Stimulated activated CD4-positive, alpha-beta T cell treated with anti-CD3 and anti-CD28 coated beads, Interleukin-12 subunit alpha, Interleukin-12 subunit beta, amount 100 ng/mL, for 48 hours (primary cell): ENCODE measurements at places on chromosomes 13 and 19.

GRCh38 chr19:40282920-40283319 is 2.2 kb downstream of the AKT2 start:
- no peak for DNase-seq

DNA sequence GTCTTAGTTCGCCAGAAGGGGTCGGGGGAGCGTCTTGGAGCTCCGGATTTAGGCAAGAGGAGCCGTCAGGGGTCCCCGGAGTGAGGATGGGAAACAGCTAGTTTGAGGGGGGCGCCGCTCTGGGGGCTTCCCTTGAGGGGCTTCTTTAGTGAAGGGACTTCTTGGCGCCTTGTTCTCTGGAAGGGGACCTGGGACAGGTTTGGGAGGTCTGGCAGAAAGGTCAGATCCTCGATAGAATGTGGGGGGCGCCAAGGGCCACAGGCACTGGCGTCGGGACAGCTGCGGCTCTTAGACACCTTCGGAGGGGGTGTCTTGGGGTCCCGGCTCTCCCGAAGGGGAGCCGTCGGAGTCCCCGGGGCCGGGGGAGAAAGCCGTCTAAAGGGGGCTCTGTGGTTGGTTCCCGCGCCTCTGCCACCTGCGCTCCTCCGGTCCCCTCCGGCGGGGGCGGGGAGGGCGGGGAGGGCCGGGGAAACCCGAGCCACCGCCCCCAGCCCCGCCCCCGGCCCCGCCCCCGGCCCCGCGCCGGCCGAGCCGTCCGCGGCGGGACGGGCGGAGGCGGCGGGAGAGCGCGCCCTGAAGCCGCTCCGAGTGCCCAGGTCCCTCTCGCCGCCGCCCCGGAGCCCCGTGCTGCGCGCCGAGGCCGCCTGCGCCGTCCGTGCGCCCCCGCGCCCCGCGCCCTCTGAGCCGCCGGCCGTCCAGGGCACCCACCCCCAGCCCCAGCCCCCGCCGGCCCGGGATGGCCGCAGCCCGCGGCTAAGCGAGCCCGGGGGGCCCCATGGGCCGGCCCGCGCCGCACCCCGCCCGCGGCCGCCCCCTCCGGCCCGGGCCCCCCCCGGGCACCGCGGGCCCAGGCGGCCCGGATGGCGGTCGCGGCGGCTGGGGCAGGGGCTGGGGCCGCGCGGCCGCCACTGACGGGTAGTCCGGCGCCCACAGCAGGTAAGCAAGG is at the start of gene NRTN:
NRTN (plus strand) TSS at position 552 of the 946 bp plus-strand sequence. CDS start 19,099 bp downstream, outside the sequence.
- DNase-seq = no peak

DNA sequence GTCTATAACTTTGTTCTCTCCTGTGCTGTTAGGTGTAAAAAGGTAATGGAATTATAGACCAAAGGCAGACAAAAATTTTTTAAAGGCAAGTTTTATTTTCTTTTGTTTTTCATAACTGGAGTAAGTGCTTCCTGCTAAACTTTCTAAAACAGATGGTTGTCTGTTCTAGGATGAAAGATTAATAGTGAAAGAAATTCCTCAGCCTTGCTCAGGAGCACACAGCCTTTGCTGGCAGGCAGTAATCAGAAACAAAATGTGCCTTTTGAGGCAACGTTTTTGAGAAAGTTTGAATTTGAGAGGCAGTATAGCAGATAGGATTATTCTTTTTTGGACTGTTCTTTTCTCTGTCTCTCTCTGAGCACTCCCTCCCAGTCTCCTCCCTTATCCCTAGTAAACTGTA is 2749.5 kb downstream of the PCDH9 start:
- DNase-seq = no peak

DNA sequence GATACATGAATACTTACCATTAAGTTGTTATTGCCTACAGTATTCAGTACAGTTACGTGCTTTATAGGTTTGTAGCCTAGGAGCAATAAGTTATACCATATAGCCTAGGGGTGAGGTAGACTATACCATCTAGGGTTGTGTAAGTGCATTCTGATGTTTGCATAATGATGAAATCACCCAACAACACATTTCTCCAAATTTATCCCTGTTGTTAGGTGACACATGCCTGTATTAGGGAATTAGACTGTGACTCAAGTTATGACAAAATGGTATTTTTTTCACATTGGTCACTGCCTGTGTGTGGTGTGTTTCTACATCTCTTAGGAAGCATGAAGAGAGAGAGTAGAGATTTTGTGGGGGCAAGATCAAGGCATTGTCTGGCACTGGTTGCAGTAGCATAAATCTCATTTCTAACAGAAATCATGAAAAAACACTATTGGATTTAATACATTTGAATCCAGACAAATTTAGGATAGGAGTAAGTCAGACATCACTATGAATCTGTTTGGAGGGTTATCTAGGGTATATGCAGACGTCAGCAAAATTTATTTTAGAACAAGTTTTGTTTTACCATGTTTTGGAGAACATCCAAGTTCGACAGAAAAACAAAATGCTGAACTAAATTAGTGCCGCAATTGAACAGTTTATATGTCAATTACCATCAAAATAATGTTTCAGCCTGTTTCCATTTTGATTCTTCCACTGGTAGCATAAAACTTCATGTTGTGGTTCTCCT is 332.1 kb downstream of the LMO7 start:
- DNase-seq = no peak

DNA sequence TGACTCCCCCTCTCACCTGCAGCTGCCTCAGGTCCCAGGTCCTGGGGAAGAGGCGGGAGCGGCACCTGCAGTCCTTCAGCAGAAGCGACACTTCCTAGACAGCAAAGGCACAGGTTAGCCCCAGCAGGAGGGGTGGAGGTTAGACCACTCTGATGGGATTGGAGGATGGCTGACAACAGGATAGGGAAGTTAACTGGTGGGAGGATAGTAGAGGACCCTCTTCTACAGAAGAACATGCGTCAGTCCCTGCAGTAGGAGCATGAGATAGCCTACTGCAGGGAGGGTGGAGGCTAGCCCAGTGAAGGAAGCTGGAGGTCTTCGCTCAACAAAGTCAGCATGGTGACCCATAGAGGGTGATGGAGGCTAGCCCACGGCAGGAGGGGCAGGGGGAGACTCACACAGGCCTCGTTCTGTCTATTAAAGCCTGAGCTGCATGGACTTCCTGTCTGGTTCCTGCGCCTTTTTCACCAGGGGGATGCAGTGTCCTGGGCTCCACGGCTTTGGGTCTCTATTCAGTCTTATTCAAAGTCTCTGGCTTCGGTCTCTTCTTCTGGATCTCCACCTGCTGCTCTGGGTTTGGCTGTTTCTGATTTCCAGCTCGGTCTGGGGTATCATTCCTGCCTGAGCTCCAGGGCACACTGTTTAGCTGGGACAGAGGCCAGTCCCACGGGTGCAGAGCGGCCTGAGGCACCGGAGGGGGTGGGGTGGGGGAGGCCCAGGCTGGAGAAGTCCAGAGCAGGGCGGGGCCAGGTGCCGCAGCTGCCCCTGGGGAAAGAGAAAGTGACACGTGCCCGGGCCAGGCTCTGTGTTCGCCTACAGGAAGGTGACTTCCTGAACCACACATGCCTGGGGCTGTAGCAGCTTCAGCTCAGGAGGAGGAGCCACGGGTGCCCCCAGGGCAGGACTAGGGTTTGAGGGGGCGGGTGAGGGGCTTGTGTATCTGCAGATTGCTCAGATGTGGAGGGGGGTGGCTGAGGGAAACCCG is 7.3 kb downstream of the IFNL3 start:
- DNase-seq = no peak

- no peak for DNase-seq
Measured at GRCh38 chr13:110507678-110508381, 53.7 kb downstream of the RAB20 start.

DNA sequence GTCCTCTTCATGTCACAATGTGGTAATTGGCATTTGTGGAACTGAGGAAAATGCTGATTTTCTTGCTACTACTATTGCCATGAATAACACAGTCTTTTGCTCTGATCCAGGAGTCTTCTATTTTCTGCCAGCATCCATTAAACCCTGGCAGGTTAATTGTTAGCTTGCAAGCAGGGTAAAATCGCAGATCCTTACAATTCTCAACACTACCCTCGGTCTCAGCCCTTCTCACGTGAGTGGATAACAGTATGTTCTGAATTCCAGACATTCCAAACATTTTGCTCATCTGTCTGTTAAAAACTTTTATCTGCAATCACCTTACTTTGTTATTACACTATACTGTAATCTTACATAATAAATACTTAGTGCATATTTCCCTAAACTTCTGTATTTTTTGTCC is 251.3 kb upstream of the ATXN8OS start:
- no peak for DNase-seq

GRCh38 chr13:95801825-95802224 is 124.9 kb downstream of the DNAJC3 start:
- DNase-seq = no peak
